ENCODE measurements at places on chromosomes 6 and 20.

DNA sequence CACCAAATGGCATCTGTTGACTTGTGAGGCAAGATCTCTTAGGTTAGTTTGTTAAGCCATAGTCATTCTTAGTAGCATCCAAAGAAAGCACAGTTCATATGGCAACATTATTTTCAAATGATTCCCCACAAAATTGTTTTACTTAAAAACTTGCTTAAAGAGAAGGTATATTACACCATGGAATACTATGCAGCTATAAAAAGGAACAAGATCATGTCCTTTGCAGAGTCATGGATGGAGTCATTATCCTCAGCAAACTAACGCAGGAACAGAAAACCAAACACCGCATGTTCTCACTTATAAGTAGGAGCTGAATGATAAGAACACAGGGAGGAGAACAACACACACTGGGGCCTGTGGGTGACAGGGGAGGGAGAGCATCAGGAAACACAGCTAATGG, 10.9 kb upstream of the DSE start:
- no peak for DNase-seq

DNA sequence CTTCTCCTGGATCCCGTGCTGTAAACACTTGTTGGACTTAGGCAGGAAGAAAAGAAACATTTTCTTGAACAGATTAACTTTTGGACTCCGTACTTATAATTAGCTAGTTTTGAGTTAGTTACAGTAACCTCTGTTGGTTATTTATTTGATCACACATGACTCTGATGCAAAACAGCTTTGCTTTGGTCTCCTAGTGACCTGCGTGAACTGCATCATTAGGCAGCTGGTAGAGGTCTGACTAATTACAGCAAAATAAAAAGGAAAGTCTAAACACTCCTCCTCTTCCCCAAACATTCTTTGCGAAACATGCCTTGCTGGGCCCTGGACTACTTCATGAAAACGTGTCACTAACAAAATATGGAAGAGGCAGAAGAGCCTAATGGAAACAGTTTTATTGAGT, 61.1 kb upstream of the ZFP64 start:
- DNase-seq: no peak

DNA sequence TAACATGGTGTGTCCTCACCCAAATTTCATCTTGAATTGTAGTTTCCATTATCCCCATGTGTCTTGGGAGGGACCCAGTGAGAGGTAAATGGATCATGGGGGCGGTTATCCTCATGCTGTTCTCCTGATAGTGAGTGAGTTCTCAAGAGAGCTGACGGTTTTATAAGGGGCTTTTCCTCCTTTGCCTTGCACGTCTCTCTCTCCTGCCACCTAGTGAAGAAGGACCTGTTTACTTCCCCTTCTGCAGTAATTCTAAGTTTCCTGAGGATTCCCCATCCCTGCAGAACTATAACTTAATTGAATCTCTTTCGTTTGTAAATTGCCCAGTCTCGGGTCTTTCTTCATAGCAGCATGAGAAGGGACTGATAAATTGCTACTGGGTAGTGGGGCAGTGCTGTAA, 789.3 kb downstream of the FRK start:
- DNase-seq: no peak

DNA sequence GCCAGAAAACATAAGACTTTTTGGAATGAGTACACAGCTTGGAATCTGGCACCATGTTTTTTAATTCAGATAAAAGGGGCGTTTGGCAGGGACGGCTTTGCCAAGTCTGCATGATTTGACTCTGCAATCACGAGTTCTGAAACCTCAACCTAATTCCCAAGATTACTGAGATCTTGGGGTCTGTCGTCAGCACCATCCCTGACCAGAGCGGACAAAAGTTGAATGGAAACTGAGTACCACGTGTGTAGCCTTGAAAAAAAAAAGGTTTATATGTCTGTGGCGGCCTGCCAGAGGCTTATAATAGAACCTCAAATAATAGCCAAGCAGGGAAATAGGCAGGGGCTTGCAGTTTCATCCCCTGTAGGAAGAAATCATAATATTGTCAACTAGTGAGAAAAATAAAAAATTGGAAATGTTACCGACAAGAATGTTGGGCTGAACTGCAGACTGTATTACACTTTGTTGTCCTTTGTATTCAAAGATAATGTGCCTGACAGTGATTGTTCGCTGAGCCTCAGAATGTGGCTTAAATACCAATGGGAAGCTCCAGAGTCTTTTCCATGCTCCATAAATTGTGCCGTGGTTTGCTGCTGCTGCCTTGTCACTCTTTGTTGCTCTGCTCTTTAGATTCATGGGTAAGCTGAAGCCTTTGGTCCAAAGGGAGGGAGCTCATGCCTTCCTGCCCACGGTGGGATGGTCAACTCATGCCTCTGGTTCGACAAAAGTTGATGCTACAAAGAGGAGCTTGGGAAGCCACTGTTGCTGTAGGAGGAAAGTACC, 118.8 kb upstream of the ARID1B start:
- DNase-seq: no peak

GRCh38 chr6:20377623-20378265, 23.9 kb upstream of the E2F3 start:
- no peak for DNase-seq

All from mucosa of descending colon (tissue), 3 donors.